ENCODE measurements at places on chromosomes 7 and 10.

- no peak for DNase-seq
These were observed 67.7 kb upstream of the CHST15 start for GRCh38 chr10:124160943-124161582.

GRCh38 chr10:113053091-113053490, 103.0 kb downstream of the TCF7L2 start:
- no peak for DNase-seq

DNA sequence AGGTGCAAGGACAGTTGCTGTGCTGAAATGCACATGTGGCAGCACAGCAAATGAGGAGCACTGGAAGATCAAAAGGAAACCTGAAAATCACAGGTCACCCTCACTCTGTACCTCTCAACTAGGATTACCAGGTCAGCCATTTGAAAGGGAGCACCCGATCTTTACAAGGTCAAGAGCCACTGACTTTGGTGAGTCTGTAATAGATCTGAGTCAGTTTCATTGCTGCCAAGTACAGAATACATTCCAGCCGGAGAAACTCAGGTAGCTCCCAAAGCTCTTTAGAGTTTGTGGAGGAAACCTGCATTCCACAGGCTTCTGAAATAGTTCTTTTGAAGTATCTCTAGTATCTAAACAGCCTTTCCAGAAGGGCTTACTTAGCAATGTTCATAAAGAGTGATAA, 217.5 kb downstream of the SNX13 start:
- no peak for DNase-seq

- no peak for DNase-seq
These were observed 9.9 kb downstream of the IGFBP1 start for GRCh38 chr7:45898222-45898621.

DNA sequence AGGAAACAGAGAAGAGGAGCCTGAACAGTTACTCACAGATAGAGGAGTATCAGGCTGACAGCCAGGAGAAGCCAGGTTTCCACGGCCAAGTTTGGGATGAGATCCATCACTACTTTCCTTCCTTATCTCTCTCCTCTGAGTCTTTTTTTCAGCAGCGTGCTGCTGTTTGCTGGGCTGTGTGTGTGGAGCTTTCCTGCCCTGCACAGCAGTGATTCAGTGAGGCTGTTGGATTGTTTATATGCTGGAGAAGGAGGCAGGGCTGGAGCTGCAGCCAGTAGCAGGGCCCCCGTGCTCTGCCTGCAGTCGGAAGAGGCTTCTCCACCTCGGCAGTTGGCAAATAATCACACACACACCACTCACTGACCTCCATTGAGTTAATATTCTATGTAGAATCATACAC, at the start of gene CYP3A7:
Gene CYP3A7 (minus strand): TSS at position 210 of the 400 bp plus-strand sequence. CDS start 103 bp downstream, at position 107.
- DNase-seq: no peak

- no peak for DNase-seq
These were observed 8.3 kb downstream of the RAMP3 start for GRCh38 chr7:45165857-45166256.

GRCh38 chr7:26398427-26398755, 106.7 kb downstream of the SNX10 start:
- DNase-seq: peak; percentile 92

All from GM20000 (cell line).